Activated naive CD4-positive, alpha-beta T cell treated with anti-CD3 and anti-CD28 coated beads, Interleukin-2, amount 50 U/mL, for 72 hours (primary cell): ENCODE measurements at places on chromosomes 12 and 14. TPM values are rescaled to one million over a fixed set of nuclear protein-coding genes. Genes with fewer than 3 reads are reported as not detected.

Gene LRTM2
- total RNA-seq, result not detected

GRCh38 chr12:57276935-57277563 is 26.1 kb upstream of the STAC3 start:
- DNase-seq, result peak; percentile 11

- no peak for DNase-seq
Observed at GRCh38 chr14:93587330-93587729, 156.6 kb downstream of the UNC79 start.

Gene HHIPL1
- total RNA-seq, result 0.32 TPM

DNA sequence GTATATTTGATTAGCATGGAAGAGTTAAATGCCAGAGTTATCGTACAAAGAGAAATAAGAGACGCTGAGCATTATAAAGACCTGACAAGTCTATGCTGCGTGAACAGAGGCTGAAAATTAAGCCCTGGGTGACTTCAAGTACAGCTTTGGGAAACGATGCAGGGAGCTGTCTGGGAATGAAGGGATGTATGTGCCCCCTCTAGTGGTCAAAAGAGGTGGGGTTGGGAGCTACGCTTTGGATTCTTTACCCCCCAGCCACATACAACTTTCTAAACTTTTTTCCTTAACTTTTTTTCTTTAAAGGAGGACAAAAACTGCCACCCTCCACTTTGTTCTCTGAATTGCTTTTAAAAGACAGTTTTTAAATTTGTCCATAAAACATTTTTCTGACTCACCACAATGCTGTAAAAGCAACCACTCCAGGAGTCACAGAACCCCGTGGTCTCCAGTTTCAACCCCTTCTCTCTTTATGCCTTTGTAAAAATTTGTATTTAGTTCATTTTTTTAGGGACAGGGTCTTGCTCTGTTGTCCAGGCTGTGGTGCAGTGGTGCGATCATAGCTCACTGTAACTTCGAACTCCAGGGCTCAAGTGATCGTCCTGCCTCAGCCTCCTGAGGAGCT is 59.4 kb downstream of the ZNF664 start:
- DNase-seq, result no peak

- DNase-seq, result no peak
Observed at GRCh38 chr12:88057994-88058718, 29.0 kb upstream of the C12orf50 start.

Gene BCL2L14
- total RNA-seq, result 2.2 TPM

Gene TTLL5
- 36.6 TPM for total RNA-seq

- DNase-seq, result no peak
Observed at GRCh38 chr12:132886529-132887477, 602 bp downstream of the CHFR start.

GRCh38 chr14:58703161-58703506 is 65.4 kb downstream of the DACT1 start:
- DNase-seq, result no peak

DNA sequence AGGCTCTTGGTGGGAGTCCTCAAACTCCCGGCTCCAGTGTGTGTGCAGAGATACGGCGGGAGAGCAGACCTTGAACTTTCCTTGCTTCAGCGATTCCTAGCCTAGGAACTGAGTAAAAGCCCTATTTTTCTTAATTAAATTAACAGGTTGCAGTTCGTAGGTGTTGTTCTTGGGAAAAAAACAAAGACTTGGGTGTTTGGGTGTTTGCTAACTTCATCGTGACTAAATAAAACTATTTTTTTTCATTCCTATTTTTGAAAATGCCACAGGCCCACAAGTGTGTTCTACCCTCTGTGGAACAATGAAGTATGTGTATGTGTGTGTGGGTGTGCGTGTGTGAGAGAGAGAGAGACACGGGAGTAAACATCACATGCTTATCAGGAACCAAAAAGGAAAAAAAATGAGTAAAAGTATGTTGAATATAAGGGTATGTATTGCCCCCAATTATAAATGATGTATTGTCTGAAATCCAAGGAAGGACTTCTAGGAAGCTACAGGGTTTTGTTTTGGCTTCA is 651 bp downstream of the TMEM117 start:
- no peak for DNase-seq

DNA sequence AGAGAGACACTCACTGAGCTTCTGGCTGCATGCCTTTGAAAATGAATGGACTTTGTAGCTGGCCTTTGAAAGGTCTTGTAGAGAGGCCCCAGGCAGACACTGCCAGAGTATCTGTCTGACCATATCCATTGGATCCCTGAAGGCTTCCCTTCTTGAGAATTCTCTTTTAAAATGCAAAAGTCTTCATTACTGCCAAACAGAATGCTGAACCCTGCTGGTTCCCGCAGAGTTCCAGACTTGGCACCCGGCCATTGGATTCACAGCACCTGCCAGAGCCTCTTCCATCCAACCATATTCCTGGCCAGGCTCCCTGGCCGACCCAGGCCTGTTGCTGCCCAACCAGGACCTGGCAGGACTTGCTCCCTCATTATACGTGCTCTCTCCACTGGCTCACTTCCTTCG is 182.5 kb downstream of the GXYLT1 start:
- no peak for DNase-seq

DNA sequence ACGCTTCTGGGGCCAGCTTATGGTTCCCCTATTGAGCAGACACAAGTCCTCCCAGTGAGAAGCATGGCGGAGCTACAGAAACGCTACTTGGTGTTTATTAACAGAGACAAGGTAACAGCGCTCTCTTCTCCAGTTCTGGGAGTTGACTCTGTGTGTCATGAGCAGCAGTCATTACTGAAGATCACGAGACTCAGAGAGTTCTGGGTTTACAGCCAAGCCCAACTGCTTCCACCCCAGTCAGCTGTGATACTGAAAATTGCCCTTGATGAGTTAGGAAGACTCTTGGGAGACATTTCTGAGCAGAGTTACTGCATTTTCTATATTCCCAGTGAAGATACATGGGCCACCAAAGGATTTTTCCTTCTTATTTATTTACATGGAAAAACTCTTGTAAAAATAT is 48.6 kb downstream of the CFAP251 start:
- no peak for DNase-seq

DNA sequence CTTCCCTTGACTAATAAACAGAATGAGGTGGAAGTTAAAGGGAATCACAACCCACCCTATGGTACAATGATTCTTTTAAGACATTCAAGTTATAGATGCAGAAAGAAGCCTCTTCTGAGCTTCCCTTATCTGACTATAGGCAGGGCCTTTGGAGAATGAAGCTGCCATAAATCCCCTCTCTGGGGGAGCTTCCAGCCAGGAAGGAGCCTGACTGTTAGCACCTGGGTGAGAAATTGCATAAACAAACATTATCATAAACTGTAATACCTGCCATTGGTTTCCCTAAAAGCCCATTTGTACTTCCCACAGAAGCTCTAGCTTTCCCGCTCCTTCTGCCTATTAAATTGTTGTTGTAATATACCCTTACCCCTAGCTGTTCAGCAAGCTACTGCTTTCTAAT is 81.3 kb upstream of the RESF1 start:
- no peak for DNase-seq

- no peak for DNase-seq
Observed at GRCh38 chr14:61492474-61492873, 171.1 kb downstream of the PRKCH start.

- no peak for DNase-seq
Observed at GRCh38 chr14:57609192-57610075, 115.8 kb upstream of the CCDC198 start.

GRCh38 chr12:131430158-131430742 is 280.6 kb upstream of the SFSWAP start:
- no peak for DNase-seq

Gene SYCP3
- not detected for total RNA-seq

GRCh38 chr14:35687335-35687939 is 121.7 kb downstream of the RALGAPA1 start:
- no peak for DNase-seq

DNA sequence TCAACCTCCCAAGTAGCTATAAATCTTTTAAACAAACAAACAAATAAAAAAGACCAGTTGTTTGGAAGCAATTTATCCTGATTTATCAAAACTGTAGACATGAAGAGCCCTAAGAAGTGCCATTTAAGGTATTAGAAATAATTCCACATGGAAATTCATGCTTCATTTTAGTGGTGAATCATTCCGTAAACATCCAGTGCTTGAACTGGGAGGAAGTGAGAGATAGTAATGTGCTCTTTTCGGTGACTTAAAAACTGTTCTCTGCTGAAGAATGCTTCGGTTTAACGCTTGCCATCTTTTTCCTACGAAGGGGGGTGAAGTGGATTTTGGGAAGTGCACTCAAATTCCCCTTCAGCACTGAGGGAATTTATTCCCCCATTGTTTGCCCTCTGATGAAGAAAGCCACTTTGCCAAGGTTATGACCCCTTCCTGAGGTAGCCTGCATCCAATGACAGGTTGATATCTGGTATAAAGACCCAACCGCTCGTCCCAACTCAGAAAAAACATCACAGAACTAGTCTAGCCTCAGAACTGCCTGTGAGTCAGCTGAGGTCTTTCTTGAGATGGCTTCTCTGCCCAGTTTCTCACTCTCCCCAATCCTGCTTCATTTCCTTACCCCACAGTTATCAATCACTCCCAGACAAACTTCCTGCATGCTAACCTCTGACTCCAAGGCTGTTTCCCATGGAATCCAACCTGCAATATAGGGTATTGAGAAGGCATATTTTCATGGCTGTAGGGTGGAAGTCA is 244.1 kb downstream of the AEBP2 start:
- DNase-seq, result no peak

DNA sequence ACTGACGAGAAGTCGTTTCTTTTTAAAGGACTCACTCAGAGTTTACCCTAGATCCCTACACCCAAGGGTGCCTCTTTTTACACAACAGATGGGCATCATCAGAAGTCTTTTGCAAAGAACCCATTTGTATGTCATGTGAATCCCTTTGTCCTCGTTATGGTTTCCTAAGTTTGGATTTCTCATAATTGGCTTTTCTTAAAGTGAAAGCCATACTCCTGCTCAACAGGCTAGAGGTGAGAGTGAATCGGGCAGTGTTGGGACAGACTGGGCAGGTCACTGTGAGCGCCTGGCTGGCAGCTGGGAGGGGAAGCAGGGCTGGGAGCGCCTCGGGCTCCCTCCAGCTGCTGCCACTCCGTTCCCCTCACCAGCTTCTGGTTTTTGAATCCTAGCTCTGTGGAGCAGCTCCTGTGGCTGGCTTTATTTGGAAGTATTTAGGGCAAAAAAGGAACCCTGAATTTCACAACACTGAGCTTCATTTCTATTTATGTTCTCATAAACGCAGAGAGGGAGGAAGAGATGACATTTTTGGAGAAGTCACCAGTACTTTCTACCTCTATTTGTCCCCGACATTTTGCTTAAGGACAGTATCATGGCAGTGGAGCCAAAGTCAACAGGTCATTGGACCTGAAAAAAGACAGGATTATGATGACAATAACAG is 63.8 kb upstream of the ACTN1 start:
- no peak for DNase-seq

DNA sequence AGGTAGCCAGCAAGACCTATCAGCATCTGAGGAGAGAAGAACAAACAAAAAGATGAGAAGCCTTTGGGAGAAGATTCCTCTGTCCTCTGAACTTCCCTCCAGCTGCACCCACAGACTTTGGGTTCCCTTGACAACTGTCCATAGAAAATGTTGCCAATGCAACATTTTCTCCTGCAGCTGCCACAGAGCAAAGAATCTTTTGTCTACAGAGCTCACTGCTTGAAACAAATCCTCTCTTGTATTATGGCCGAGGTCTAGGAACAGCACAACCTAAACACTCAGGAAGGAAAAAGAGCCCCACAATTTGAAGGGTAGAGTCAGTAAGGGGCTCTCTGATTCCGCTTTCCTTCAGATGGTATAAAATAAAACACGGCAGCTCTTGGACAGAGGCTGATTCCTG is 14.3 kb downstream of the POMT2 start:
- no peak for DNase-seq

GRCh38 chr12:19834592-19834991 is 395.3 kb downstream of the AEBP2 start:
- no peak for DNase-seq

DNA sequence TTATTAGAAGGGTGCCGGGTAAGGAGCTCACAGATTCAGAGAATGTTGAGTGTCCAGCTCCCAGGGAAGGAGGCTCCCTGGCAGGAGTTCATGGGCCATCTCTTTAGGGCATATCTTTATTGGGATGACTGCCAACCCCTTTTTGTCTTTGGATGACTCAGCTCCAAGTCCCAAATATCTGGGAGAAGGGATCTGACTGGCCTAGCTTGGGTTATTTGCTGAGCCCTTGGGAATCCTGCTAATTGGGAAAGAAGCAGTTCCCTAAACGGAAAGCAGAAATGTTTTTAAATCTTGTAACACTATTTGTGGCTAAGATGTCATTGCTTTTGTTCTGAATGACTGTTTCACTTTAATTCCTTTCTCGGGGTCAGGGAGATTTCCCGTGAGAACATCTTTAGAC is 12.6 kb downstream of the DDX55 start:
- DNase-seq, result no peak

Gene CPNE6
- total RNA-seq, result 0.14 TPM

DNA sequence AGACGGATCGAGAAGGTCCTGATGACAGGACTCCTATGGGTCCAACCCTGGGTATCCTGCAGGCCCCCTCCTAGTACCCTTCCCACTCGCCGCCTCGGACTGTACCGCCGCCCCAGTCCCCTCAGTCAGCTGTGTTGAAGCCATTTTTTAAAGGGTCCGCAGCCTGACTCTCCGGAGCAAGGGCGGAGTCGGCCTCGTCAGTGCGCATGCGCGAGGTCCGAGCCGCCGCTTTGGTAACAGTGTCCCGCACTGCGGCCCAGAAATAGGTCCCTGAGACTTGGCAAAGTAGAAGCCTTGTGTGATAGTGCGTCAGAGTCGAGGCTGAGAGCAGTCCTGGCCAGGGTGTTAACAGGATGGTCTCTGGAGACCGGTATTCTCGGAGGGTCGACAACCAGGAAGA is 769.0 kb upstream of the ALG10B start:
- DNase-seq, result no peak

- no peak for DNase-seq
Observed at GRCh38 chr14:104882991-104883660, 18.1 kb downstream of the CEP170B start.

DNA sequence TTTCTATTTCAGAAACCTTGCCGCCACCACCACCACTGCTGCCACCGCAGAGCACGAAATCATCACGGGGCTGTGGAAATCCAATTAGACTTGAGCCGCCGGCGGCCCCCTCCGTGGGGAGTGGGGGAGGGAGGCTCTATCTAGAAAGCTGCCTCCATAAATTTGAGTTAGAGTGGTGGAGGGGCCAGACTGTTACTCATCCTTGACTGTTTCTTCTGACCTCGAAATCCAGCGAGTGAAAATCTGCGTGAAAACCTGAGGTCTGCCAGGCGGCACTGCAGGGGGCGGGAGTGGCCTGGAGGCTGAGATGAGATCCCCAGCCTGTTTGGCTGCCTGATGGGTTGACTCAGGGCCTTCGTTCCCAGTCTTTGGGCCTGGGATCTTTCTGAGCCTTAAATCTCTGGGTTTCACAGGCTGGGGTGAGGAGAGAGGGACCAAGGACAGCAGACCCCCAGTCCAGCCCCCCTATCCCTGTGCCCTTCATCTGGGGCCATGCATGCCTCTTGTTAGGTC is 29.9 kb downstream of the TSPAN9 start:
- DNase-seq, result no peak

Gene KRT77
- total RNA-seq, result not detected

GRCh38 chr12:115680967-115681366 is 596.5 kb downstream of the MED13L start:
- no peak for DNase-seq

GRCh38 chr14:102230481-102231210 is 74.3 kb downstream of the MOK start:
- no peak for DNase-seq

- DNase-seq, result no peak
Observed at GRCh38 chr12:27253347-27253746, 9.3 kb downstream of the STK38L start.

GRCh38 chr12:113766131-113766878 is 199.8 kb downstream of the RBM19 start:
- DNase-seq, result no peak
